ENCODE measurements at places on chromosomes 6 and 20.
A peak's percentile ranks its signal among the peaks of the same experiment; 100 is the strongest.

DNA sequence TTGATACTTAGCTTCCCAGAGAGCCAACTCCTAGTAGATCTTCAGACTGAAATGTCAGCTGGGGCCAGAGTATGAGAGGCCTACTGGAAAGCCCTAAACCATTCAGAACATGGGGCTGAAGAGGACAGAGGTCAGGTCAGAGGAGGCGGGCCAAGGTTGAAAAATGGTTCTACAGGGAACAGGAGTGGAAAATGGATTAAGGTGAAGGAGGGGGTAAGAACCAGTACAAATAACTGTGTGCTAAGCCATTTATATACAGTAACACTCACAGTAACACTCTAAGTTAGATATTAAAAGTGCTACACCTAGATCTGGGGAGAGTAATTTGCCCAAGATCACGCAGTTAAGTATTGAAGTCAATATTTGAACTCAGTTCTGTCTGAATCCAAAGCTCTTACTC, 313.2 kb upstream of the MAP3K7 start:
- no peak for DNase-seq

DNA sequence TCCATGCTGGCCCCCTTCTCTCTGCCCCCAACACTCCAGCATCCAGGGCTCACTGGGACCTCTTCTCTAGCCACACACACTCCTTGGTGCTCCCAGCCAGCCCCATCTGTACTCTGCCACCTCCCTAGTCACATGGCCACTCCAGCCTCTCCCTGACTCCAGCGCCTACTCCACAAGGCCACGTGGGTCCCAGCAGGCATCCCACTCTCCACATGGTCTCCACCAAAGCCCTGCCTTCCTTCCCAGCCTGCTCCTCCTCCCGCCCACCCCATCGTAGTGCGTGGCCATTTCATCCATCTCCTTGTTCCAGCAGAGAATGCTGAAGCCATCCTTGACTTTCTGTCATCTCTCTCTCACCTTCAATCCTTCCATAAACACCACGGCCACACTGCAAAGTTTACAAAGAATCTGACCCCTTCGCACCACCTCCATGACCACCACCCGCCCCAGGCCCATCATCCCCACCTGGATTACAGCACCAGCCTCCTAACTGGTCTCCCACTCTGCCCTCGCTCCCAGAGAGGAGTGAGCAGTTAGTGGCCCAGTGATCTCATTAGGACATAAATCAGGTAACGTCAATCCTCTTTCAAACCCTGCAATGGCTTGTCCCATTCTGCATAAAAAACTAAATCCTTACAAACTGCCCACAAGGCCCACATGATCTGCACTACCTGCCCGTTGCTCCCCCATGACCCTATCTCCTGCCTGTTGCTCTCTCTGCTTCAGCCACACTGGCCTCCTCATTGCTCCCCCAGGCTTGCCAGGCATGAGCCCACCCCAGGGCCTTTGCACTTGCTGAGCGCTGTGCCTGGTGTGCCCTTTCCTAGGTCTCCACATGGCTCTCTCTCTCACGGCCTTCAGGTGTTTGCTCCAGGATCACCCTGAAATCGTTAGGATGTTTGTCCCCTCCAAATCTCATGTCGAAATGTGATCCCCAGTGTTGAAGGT, 96.2 kb downstream of the GRM4 start:
- no peak for DNase-seq

- no peak for DNase-seq
Measured at GRCh38 chr6:109962271-109962670, 15.8 kb upstream of the GPR6 start.

GRCh38 chr20:62048346-62048761, 17.3 kb downstream of the TAF4 start:
- DNase-seq, result no peak

GRCh38 chr6:167937301-167937700, 60.2 kb upstream of the KIF25 start:
- DNase-seq, result no peak

DNA sequence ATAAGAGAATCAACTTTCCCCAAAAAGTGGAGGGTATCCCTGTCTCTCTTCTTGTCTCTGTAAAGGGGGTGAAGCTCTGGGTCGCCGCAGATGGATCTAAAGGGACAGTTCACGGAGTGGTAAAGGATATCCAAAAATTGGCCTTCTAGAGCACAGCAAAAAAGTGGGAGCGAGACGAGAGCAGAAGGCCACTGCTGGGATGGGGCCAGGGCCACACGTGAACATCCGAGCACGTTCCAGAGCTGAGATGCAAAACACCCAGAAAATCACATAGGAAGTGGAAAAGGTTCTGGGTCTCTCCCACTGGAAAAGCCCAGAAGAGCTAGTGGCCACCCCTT, 837 bp downstream of the TRAM2 start:
- no peak for DNase-seq

- no peak for DNase-seq
Measured at GRCh38 chr6:33705955-33706725, 5.4 kb downstream of the UQCC2 start.

DNA sequence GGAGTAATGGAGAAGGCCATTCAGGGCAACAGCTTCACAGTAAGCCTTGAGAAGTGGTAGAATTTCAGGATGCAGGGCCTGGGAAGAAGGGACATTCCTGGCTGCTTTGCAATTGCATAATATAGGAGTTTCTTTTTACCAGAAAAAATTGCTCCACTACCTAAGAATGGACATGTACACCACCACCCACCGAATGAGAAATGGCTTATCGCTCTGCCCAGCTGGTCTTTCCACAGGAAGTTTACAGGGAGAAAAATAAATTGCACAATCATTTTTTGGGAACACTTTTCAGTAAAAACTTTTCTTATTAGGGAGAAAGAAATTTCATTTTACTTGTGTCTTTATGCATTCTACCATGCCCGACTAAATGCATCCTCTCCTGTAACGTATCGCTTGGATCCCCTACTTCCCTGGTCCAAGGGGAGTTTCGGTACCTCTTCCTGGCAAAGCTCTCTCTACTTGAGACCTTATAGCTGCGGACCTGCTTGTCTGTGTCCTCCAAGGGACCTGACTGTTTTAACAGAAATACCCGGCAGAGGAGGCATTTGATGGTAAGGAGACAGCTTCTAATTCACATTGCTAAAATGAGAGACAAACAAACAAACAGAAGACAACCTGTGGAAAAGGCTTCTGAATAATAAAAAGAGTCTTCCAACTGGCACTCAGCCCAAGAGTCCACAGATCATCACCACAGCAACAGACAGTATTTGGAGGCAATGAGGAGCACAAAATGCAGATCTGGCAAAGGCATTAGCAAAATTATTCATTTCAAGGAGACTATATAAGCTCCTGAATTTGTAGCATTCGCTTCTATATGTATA, 54.2 kb downstream of the MAP3K5 start:
- DNase-seq, result peak; percentile 7

DNA sequence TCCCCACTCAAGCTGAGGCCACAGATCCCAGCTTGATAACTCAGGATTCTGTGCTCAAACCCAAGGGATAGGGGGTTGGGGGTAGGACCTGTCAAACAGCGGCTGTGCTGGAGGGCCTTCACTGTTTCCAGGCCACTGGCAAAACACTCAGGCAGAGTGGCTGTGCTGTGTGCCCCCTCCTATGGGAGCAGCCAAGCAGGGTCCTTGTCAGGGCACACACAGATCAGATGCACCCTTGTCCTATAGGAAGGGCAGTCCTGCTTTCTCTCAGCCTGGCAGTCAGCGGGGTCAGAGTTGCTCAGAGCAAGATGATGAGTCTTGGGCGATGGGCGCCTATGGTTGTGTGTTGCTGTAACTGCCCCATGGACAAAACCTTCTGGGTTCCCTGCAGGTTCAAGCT, 554.8 kb downstream of the TBC1D32 start:
- no peak for DNase-seq

GRCh38 chr6:56709650-56710049, 67.0 kb upstream of the DST start:
- no peak for DNase-seq

- DNase-seq, result peak; percentile 35
Measured at GRCh38 chr6:96659084-96659845, 96.3 kb downstream of the FHL5 start.

GRCh38 chr6:27553123-27553904, 80.4 kb upstream of the ZNF184 start:
- DNase-seq, result peak; percentile 46

- DNase-seq, result no peak
Measured at GRCh38 chr6:170206317-170206621, 84.6 kb downstream of the DLL1 start.

DNA sequence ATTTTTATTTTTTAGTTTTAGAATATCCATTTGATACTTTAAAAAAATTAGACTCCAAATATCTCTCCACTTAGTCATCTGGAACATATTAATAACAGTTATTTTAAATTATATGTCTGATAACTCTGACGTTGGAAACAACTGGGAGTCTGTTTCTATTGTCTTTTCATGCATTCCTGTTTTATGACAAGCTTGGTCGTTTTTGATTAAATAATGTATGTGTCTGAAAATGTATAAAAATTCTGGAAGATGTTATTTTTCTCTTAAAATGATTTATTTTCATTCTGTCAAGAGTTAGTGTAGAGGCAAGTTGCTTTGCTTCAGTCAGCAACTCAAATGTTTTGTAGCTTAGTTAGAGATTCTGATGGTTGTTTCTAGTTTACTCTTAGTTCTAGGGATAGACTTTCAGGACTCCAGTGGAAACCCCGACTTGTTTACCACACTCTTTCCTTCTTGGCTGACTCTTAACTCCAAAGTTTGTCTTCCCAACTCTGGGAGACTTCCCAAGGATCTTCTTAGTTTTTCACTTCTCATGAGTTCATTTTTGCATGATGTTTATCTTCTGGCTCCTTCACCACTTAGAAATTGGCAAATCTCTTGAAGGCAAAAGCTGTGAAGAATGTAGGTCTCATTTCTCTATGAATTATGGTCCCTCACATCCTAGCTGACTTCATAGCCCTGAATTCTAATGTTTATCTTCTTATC, 190.9 kb downstream of the LAMA2 start:
- no peak for DNase-seq

GRCh38 chr6:106631346-106631745, 2.0 kb downstream of the QRSL1 start:
- DNase-seq, result no peak

- DNase-seq, result no peak
Measured at GRCh38 chr20:35700625-35701148, 1.5 kb downstream of the ROMO1 start.

GRCh38 chr6:1485678-1486077, 96.3 kb downstream of the FOXF2 start:
- DNase-seq, result no peak

DNA sequence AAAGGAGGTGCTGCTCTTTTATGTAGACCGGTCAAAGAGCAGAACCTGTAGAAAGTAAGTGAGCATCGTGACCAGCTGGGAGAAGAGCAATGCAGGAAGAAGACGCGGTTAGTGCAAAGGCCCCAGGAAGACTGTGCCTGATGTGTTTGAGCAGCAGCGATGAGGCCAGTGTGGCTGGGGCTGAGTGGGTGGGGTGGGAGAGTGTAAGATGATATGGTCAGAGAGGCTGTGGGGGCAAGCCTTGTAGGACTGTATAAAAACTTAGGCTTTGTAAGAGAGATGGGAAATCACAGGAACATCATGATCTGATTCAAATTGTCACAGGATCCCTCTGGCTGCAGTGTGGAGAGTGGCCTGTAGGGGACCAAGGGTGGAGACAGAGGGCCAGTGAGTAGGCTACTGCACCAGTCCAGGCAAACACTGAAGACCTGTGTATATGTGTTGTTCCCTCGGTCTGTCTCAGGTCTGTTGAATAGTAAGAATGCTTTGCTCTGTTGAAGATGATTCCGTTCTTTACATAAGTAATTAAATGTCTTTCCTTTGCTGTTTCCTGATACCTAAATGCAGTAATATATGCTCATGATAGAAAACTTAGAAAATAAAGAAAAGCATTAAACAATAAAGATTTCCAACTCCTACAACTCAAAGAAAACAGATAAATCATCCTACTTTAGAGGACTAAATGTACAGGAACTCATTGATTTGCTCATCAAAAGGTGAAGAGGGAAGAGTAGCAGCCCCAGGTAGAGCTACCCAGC, 23.6 kb upstream of the WFDC2 start:
- peak; percentile 15 for DNase-seq
